ENCODE measurements at places on chromosomes 16 and 17.

DNA sequence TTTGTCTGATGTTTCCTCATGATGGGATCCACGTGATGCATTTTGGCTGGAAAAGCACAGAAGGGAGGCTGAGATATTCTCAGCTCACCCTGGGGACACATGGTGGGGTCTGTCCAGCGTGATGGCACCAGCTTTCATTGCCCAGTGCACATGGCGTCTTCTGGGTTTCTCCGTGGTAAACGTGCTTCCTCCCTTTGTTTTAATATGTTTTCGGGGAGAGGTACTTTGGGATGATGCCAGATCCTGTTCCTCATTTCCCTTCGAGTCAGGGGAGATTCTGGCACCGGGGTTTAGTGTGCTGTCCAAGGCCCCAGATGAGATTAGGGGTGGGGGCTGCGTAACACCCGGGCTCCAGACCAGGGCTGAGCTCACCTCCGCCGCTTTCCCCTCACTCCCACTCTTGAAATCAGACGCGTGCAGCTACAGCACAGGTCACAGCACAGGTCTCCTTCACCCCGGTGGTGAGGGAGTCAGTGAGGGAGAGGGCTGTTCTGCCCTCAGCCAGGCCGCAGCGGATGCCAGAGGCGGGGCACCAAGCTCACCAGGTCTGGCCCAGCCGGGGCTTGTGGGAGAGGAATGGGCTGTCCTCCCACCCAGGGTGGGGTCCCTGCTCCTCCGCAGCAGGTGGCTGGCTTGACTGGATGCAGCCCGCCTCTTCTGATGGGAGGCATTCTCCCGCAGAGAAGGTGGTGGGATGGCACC, 33.9 kb downstream of the COX4I1 start:
- no peak for DNase-seq

- no peak for DNase-seq
These were observed 34.1 kb downstream of the SNX29 start for GRCh38 chr16:12010388-12011251.

- DNase-seq, result no peak
These were observed 30.5 kb downstream of the RPGRIP1L start for GRCh38 chr16:53673189-53673588.

DNA sequence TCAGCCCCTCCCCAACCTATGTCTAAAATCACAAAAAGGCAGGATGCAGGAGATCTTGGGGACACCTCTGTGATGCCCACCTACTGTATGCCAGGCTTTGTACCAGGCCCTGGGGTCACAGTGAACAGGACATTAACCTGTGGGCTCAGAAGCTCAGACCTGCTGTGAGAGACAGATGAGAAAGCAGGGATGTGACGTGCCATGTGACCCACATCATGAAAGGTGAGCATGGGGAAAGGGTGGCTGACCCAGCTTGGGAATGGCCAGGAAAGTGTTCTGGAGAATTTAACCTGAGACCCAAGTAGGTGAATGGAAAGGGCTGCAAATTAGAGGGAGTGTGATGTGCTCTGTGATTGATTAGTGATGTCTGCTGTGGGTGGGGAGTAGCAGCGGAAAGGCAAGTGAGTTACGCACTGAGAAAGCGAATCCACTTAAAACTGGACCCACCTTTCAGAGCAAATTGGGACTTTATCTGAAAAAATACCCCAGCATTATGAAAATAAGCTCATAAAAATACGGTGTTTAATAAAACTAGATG, 132.2 kb downstream of the IRF8 start:
- no peak for DNase-seq

- DNase-seq, result no peak
These were observed 14.4 kb downstream of the KIF2B start for GRCh38 chr17:53837131-53837530.

- DNase-seq, result no peak
These were observed 7.3 kb downstream of the PMFBP1 start for GRCh38 chr16:72164691-72165090.

Data from esophagus squamous epithelium (tissue), 5 donors.